ENCODE measurements at places on chromosomes 4 and X.
A peak's percentile ranks its signal among the peaks of the same experiment; 100 is the strongest.

- no peak for DNase-seq
These were observed 163.0 kb downstream of the EFNB1 start for GRCh38 chrX:68991691-68992345.

GRCh38 chr4:121783210-121783609, 17.9 kb upstream of the EXOSC9 start:
- no peak for DNase-seq

- no peak for DNase-seq
These were observed 178.6 kb downstream of the ADAMTS3 start for GRCh38 chr4:72390409-72390808.

DNA sequence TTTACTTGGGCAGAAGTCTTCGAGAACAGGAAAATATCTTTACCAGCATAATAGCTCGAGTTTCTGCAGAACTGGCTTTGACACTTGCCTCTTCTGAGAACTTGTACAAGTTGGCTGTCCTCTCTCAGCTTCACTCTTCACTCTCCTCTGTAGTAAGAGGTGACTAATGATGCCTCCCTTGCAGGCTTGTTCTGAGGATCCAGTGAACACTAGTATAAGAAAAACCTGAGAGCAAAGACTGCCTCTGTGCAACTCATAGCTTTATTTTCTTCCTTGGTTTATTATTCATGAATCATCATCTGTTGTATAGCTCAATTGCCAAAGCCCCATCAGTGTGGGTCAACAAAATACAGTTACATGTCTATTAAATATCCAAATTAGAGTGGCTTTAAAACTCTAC, 266.7 kb upstream of the CLNK start:
- no peak for DNase-seq

DNA sequence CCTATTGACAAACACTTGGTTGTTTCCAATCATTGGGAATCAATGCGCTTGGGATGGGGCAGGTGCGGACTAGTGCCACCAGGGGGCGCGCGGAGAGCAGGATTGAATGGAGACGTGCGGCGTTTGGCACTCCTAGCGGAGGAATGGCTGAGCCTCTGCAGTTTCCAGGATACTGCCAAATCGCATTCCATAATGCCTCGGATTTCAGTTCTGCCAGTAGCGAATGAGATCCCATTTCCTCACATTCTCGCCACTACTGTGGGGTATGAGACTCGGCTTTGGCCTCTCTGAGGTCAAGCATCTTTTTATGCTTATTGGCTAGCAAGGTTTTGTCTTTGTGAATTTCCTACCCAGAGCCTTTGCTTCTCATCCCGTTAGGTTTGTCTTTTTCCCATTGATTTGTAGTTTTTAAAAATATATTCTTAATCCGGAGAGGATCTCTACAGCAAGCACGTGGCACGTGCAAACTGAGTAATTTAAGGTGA, 28.7 kb downstream of the CLDN34 start:
- peak; percentile 54 for DNase-seq

- no peak for DNase-seq
These were observed 38.7 kb upstream of the LPAR4 start for GRCh38 chrX:78708816-78709215.

DNA sequence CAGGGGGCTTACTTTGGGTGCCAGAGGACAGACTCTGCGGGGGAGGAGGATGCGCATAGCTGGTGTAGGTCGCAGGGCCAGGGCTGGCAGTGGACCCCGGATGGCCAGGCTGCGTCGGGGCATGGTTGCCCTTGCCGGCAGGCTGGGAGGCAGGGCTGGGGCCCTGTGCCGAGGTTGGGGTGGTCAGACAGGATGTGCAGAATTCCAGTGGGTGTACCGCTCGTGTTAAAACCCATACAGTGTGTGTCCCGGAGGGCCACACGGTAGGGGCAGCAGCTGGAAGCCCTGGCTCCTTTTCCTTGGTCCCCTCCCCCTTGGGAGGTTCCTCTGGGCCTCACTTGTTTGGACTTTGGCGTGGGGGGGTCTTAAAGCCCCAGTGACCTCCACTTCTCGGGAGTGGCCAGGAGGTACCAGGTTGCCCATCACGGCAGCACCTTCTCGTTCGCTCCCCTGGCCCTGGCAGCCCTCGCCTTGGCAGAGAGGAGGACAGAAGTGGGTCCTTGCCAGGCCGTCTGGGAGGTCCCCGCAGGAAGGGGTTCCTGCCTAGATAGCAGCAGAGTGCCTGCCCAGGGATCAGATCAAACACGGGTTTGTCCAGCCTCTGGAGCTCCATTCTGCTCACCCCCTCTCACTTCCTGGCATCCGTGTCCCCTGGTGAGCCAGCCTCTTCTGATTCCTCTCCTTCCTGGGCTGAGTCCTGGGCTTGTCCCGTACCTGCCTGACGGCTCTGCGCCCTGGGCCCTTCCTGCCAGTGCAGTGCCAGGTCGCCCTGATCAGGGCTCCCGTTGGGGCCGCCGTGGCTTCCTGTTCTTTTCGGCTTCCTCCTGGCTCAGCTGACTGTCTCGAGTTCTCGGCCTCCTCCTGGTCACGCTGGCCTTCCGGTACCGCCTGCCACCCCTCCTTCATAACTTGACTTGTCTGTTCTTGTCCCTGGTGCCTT, 56.7 kb upstream of the HGFAC start:
- DNase-seq, result no peak

DNA sequence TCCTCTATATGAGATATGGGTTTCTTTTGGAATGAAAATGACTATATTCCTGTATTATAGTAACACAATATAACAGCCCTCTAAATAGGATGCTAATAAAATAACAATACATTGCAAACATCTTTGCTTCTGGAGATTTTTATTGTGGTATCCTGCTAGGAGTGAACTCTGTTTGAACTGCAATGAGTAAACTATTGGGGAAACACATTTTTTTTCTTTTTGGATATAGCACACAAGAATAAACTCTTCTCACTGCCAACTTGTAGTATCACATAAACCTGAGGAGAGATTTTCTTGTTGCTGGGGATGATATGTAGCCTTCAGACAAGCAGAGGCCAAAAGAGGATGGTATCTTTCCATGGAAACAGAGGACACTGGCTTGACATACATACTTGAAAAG, 238.2 kb downstream of the C4orf33 start:
- no peak for DNase-seq

DNA sequence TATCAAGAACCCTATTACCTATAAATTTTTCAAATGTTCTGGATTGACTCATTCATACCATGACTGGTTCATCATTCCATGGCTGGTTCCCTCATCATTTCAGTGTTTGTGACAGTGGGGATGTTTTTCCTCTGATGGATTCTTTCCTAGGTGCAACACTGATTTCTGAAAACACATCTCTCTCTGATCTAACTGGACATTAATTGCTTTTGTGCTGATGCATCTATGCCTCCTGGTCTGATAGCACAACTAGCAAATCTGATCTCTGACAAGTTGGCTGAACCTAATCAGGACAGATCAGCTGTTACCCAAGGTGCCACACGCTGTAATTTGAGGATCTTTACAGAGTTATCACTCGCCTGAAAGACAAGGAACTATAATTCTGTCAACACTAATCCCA, 140.2 kb downstream of the LDB2 start:
- no peak for DNase-seq

DNA sequence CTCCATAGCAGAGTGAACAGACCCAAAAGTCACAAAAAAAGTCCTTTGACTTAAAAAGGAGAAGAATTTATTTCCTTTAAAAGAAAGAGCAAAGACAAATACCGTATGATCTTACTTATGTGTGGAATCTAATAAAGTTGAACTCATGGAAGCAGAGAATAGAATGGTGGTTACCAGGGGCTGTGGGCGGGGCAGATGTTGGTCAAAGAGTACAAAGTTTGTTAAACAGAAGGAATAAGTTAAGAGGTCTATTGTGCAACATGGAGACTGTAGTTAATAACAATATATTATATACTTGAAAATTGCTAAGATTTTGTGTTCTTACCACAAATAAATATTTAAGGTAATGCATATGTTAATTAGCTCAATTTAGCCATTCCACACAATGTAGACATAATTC, 173.3 kb upstream of the S100G start:
- no peak for DNase-seq

GRCh38 chr4:141711211-141711610, 74.8 kb downstream of the IL15 start:
- DNase-seq, result no peak

DNA sequence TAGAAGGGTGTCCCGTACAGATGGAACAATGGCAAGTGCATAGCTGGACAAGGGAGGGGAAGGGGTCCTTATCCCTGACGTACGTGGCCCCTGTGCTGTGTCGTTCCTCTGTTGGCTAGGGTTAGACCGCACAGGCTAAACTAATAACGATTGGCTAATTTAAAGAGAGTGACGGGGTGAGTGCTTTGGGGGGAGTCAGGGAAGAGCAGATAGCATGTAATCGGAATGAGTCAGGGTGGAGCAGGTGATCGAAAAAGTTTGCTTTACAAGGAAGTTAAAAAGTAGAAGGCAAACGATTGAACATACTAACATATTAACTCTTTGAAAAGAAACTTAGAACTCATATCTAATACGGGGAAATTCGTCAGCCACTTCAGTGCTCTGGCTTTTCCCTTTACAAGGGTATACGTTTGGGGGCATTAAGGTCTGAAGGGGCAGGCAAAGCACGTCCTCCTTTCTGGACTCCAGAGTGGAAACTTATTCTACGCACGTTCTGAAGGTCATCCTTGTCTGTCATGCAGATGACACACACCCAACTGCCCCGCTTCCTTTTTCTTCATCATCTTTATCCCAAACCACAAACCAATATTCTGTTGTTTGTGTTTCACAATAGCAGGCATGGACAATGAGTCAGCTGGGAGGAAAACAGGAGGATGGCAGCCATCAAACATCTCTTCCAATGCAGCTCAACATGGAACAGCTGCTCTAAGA, 10.2 kb upstream of the CRLF2 start:
- no peak for DNase-seq

DNA sequence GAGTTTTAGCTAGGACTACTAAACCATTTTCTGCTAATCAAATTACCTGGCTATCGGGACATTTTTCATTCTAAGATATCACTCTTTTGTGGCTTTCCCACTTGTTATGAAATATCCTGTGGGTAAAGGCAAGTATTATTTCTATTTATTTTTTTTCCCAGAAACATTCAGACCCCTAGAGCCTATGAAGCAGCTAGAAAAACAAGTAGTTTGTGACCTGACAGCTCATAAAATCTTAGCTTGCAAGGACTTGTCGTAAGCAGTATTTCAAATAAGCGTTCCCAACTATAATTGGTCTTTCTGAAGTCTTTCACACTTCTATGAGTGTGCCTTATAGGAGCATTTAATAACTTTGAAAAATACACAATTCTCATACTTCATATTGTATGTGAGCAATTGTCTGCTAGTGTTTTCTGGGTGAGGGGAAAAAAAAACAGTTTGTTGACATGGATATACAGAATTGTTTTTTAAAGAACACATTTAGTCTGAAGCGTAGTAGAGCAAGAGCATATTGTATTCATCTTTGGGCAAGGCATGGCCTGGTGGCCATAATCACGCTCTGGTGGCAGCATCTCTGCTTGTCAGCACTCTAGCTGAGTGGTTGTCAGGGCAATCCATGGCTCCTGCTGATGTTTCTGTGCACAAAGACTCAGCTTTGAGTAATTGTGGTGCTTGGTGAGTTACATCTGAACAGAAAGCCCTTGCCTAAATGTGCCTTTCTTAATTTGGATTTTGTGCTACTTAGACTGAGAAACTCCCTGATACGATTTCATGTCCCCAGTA, 2.6 kb downstream of the MCUB start:
- DNase-seq, result no peak

DNA sequence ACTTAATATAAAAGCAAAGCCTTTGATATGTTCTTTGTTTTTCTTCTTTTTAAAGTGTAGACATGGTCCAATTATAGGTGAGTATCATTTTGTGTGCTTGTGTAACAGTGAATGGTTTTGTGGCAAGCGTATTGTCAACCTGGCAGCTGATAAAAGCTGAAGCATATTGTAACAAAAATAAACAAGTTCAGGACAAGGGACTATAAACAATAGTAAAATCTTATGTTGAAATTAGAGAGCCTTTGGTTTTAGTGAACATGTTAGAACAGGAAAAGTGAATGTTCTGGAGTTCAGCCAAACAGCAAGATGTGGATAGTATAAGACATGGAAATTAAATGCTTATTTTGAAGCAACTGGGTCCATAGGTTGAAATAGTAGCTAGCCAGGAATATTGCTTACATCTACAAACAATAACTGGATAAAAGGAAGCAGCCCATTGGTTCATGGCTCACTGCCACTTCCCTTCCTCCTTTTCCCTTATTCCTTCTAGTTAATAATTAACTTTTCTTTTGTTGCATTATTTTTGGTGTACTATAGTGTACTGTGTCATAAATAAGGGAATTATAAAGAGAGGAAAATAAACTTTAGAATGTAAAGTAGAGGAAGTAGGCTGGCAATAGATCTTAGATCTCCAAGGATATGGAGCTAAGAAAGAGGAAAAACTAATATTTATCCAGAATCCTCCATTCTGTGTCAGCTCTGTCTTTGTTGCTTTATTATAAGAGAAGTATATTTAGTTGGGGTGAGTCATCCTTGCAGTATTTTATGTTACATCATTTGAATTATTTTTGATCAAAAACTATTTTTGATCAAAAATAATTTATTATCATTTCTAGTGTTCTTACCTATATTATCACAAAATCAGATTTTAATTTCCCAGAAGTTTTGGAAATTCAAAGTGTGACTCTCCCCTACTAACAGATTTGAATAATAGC, 65.6 kb downstream of the MRPL1 start:
- no peak for DNase-seq

- no peak for DNase-seq
These were observed 231.2 kb upstream of the F9 start for GRCh38 chrX:139299309-139299708.

DNA sequence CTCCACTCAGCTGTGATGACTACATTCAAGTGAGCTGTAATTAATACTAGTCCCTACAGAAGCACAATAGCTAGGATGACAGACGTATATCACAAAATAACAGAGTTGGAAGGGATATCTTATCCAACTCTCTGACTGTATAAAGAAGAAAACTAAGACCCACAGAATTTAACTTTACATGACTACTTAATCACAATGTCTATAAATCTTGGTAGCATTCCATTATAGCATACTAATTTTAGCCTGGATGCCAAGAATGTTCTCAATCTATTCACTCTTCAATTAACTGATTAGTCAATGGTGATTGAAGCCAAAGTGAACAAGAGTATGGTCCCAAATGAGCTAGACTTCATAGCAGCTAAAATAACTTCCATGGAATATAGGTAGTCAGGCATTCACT, 31.2 kb downstream of the RPS6KA6 start:
- DNase-seq, result no peak
